ENCODE measurements at places on chromosomes 5 and 9.
A peak's percentile ranks its signal among the peaks of the same experiment; 100 is the strongest.

- DNase-seq, result no peak
These were observed 88.9 kb downstream of the PCSK5 start for GRCh38 chr9:75979362-75979761.

DNA sequence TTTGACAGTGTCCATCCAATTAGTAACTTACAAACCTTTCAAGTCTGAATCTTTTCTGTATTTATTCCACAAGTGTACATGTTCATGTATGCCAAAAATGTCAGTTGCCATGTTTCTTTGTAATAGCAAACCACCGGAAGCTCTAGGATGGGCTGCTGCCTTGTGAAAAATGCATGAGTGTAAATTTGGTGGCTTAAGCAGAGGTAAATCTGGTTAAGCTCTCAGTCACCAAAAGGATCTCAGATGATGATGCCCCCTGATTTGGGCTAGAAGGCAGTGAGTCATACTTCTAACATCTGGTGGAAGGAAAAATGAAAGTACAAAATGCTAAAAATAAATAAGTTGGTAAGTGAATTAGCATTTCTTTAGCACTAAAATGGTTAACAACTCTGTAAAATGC is 567.5 kb downstream of the ELAVL2 start:
- DNase-seq, result no peak

- no peak for DNase-seq
These were observed 29.6 kb downstream of the SPRY4 start for GRCh38 chr5:142295084-142295758.

- DNase-seq, result peak; percentile 82
These were observed 46.9 kb downstream of the RASGRF2 start for GRCh38 chr5:81006947-81007636.

- no peak for DNase-seq
These were observed 26.1 kb downstream of the PWWP2A start for GRCh38 chr5:160092960-160093707.

GRCh38 chr5:35859101-35859661 is 2.5 kb downstream of the IL7R start:
- peak; percentile 57 for DNase-seq

DNA sequence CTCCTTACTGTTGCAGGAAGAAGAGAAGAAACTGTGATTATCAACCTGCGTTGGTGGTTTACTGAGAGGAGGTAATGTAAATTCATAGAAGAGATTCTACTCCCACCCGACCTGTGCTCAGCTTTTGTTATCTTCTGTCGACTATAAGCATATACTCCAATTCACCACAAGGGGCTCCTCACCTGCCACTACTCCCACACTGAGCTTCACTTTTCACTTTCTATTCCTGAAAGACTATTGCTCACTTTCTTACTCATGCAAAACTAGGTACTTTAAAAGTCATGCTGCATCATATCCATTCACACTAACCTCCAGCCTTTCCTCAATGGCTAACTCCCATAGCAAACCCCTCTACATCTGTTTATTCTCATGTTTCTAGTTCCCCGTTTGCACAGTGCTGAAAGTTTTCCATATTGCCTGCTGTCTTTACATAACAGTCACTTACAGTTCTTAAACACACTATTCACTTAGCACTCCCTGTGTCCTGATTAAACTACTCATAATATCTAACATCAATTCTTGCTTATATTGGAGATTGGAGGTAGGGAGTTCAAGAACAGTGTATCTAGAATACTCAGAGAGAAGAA is 1062.6 kb downstream of the NR2F1-AS1 start:
- DNase-seq, result no peak

GRCh38 chr5:100746730-100747129 is 156.4 kb downstream of the ST8SIA4 start:
- DNase-seq, result no peak

- DNase-seq, result no peak
These were observed 75.2 kb upstream of the SLC25A48 start for GRCh38 chr5:135759149-135759784.

All from CD4-positive, alpha-beta memory T cell (primary cell).